ENCODE measurements at places on chromosomes 13 and 19. TPM values are rescaled to one million over a fixed set of nuclear protein-coding genes. Genes with fewer than 3 reads are reported as not detected.

PCDH20 gene
- total RNA-seq = not detected

GSX1 gene
- not detected for total RNA-seq

IZUMO2 gene
- not detected for total RNA-seq

MIR17HG gene
- total RNA-seq = 9.0 TPM

ZNF552 gene
- 8.3 TPM for total RNA-seq

C19orf33 gene
- not detected for total RNA-seq

Measured in melanocyte of skin (primary cell).